Activated naive CD8-positive, alpha-beta T cell treated with anti-CD3 and anti-CD28 coated beads, Interleukin-2, amount 10 ng/mL, durations not matched to agents 7 days and 5 days (primary cell): ENCODE measurements at places on chromosomes 6 and 20.
A peak's percentile ranks its signal among the peaks of the same experiment; 100 is the strongest.

DNA sequence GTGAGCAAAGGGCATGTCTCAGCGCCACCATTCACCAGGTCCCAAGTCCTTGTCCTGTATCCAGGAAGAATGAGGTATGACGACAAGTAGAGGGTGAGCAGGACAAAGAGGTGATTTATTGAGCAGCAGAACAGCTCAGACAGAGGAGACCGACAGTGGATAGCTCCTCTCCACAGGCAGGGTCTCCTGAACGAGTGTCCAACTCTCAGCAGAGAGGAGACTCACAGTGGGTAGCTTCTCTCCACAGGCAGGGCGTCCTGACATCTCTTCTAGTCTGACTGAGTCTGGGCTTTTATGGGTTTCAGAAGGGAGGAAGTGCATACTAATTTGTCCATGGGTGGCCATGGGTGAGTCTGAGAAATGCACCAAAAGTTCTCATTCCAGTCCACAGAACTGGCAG is 204.7 kb downstream of the ANKRD60 start:
- H3K27me3 ChIP-seq: peaks cover 8% of the 10 kb centered on the region
- H3K36me3 ChIP-seq: no peaks in the 10 kb centered on the region
- H3K27ac ChIP-seq: no peak overlapping the region

GRCh38 chr20:57600320-57601210 is 19.7 kb downstream of the ZBP1 start:
- no peak overlapping the region for H3K4me3 ChIP-seq
- H3K4me1 ChIP-seq: peaks cover 14% of the 10 kb centered on the region
- DNase-seq: no peak
- no peak overlapping the region for H3K27ac ChIP-seq
- H3K36me3 ChIP-seq: no peaks in the 10 kb centered on the region

DNA sequence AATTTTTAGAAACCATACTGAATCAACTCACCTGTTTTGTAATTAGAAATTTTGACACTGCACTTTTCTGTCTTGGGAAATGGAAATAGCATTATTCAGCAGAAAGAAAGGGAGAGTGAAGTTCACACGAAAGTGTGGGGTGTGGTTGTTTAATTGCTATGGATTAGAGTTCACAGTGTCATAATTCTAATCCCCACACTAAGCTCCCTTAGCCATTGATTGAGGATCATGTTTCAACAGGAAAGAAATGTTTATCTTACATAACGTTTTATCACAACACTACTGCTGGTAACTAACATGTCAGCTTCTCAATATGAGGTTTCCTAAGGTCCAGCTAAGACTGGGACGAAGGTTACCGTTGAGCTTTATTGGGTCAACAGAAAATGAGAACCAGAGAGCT is 31.4 kb upstream of the GSTA5 start:
- H3K36me3 ChIP-seq: no peaks in the 10 kb centered on the region
- no peak overlapping the region for H3K27ac ChIP-seq
- no peak for DNase-seq
- H3K27me3 ChIP-seq: peaks cover 2% of the 10 kb centered on the region
- H3K4me1 ChIP-seq: no peaks in the 10 kb centered on the region
- H3K4me3 ChIP-seq: no peak overlapping the region

DNA sequence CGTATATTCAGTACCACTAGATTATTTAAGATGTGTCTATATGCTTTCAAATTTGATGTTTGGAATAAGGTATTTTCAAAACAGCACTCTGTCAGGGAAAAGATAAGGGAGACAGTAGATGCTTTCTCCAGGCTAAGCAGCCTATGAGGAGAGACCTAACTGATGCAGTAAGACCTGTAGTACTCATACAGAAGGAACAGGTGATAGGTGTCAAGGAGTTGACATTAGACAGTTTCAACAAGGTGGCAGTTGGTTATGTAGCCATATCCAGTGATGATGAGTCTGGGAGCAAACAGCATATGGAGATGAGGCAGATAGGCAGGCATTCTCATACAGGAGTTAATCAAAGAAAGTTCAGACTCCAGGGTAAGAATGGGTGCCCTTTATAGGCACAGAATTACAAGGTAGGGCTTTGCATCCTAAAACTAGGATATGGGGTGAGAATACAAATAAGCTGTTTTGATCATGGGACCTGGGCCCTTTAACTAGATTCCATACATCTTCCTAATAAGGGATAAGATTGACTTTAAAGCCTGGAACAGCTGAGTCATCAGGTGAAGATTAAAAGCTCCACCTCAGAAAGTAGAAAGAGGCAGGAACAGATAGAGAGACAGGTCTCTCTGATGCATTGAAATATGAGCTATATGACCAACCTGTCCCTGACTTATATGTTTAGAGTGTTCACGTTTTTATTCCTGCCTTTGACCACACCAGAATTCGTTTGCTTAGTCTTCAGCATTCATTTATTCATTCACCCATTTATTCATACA is 7.9 kb downstream of the RSPH4A start:
- H3K36me3 ChIP-seq: peaks cover 5% of the 10 kb centered on the region
- DNase-seq: no peak
- no peak overlapping the region for H3K4me3 ChIP-seq
- H3K27ac ChIP-seq: no peak overlapping the region
- peaks cover 2% of the 10 kb centered on the region for H3K4me1 ChIP-seq

DNA sequence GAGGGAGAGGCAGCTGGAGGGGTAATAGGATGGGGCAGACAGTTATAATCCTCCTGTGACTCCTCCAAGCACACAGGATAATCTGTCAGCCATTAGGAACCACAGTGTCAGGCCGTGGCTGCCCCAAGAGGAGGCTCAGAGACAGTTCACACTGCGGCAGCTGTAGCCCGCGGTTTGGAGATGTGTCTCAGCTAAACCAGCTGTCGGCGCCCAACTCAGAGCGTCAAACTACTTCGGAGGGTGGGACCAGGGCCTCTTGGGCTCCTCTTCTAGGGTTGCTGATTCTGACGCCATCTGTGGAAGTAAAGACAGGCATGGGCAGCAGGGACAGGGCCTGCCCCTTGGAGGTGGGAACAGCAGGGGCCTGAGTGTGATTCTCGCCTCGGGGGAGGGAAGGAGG is 309.8 kb downstream of the CDC5L start:
- no peak overlapping the region for H3K27ac ChIP-seq
- H3K27me3 ChIP-seq: peaks cover 3% of the 10 kb centered on the region
- no peak for DNase-seq
- no peak overlapping the region for H3K4me3 ChIP-seq

GRCh38 chr20:50285376-50286173 is 94.9 kb downstream of the CEBPB start:
- H3K27ac ChIP-seq: peak overlapping the region; percentile 21
- no peak overlapping the region for H3K4me3 ChIP-seq
- DNase-seq: no peak
- peaks cover 15% of the 10 kb centered on the region for H3K27me3 ChIP-seq
- no peaks in the 10 kb centered on the region for H3K36me3 ChIP-seq

- no peak for DNase-seq
- no peak overlapping the region for H3K27ac ChIP-seq
- no peak overlapping the region for H3K4me3 ChIP-seq
- H3K4me1 ChIP-seq: peaks cover 33% of the 10 kb centered on the region
These were observed 10.0 kb upstream of the HLA-DQA1 start for GRCh38 chr6:32627249-32627648.

DNA sequence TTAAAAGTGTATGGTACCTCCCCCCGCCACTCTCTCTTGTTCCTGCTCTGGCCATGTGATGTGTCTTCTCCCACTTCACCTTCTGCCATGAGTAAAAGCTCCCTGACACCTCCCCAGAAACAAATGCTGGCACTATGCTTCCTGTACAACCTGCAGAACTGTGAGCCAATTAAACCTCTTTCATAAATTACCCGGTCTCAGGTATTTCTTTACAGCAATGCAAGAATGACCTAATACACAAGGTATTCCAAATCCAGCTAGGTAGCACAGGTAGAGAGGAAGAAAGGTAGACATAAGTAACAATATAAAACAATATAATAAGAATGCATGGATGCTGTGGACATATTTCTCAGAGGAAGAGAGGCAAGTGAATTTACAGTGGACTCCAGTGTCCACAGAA is 394.1 kb upstream of the ARID1B start:
- H3K4me3 ChIP-seq: no peak overlapping the region
- H3K36me3 ChIP-seq: peaks cover 4% of the 10 kb centered on the region
- H3K27me3 ChIP-seq: peaks cover 17% of the 10 kb centered on the region
- H3K4me1 ChIP-seq: peaks cover 3% of the 10 kb centered on the region
- no peak overlapping the region for H3K27ac ChIP-seq
- DNase-seq: no peak

- DNase-seq: no peak
- H3K27ac ChIP-seq: no peak overlapping the region
- peaks cover 24% of the 10 kb centered on the region for H3K27me3 ChIP-seq
- H3K4me3 ChIP-seq: no peak overlapping the region
These were observed 184.6 kb downstream of the ID4 start for GRCh38 chr6:20021795-20022194.

DNA sequence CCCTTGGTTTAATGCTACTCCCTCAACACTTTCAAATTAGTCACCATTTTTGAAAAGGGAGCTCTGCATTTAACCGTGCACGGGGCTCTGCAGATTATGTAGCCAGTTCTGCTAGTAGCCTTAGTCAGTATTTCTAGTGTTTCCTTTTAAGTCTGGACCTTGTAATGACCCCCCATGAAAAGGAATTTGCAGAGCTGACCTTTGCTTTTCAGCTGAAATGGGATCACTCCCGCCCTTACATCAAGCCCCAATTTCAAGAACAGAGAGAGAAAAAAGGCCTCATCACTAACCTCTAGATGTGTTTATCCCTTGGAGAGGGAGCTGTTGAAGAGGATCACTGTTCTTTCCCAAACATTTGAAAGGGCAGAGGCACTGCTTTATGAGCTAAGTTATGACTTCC is 490.7 kb upstream of the BTBD3 start:
- DNase-seq: no peak
- no peak overlapping the region for H3K27ac ChIP-seq
- no peak overlapping the region for H3K4me3 ChIP-seq

GRCh38 chr20:45578231-45578630 is 853 bp downstream of the WFDC8 start:
- H3K4me3 ChIP-seq: no peak overlapping the region
- peaks cover 14% of the 10 kb centered on the region for H3K27me3 ChIP-seq
- no peak overlapping the region for H3K27ac ChIP-seq
- DNase-seq: no peak

- H3K4me3 ChIP-seq: no peak overlapping the region
- H3K4me1 ChIP-seq: peaks cover 23% of the 10 kb centered on the region
- no peak for DNase-seq
- H3K27me3 ChIP-seq: peaks cover 2% of the 10 kb centered on the region
- no peak overlapping the region for H3K27ac ChIP-seq
These were observed 16.1 kb upstream of the MRGBP start for GRCh38 chr20:62780204-62780603.

DNA sequence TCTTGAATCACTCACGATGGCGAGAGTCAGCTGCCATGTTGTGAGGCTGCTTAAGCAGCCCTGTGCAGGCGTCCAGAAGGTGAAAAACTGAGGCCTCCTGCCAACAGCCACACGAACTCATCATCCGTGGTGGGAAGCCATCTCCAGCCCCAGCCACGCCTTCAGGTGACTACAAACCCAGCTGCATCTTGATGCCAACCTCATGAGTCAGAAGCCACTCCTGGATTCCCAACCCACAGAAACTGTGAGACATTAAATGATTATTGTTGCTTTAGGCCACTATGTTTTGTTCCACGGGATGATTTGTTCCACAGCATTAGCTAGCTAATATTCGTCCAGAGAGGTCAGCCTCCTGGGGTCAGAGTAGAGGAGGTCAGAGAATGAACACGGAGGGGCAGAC is 80.5 kb downstream of the SNX5 start:
- peaks cover 17% of the 10 kb centered on the region for H3K27me3 ChIP-seq
- no peak overlapping the region for H3K4me3 ChIP-seq
- no peak for DNase-seq
- H3K4me1 ChIP-seq: no peaks in the 10 kb centered on the region
- peaks cover 1% of the 10 kb centered on the region for H3K36me3 ChIP-seq
- H3K27ac ChIP-seq: no peak overlapping the region

DNA sequence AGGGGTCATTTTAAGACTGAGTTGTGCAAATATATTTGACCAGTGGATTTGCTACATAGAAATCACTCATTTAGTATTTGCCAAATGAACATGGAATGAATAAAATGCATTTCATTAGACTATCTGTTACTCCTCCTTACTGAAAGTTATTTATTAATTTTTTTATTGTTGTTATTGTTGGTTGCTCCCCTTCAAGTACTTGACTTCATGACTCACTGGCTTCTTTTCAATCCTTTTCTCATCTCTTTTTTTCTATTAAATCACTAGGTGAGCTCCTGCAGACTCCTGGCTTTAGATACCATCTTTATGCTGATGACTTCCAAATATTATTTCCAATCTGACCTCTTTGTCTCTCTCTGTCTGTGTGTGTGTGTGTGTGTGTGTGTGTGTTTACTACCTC is 192.2 kb upstream of the FAM83B start:
- H3K36me3 ChIP-seq: no peaks in the 10 kb centered on the region
- H3K27ac ChIP-seq: no peak overlapping the region
- no peak for DNase-seq
- no peak overlapping the region for H3K4me3 ChIP-seq
- no peaks in the 10 kb centered on the region for H3K27me3 ChIP-seq

DNA sequence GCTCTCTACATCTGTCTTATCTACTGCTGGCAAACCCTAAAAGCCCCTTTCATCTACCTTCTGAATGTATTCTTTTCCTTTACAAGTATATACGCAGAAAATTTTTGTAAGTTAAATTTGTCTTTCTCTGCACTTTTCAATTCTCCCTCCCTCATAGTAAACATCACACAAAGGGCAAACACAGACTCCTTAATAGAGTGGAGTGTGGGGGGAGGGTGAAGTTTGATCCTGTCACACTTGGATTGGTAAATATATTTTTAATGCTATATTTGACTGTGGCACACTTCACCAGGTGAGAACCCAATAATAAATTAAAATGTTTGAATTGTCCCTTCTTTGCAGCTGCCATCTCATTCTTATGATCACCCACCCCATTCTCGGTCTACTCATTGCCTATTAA is 33.2 kb upstream of the PAQR8 start:
- no peak overlapping the region for H3K4me3 ChIP-seq
- peaks cover 2% of the 10 kb centered on the region for H3K27me3 ChIP-seq
- DNase-seq: no peak
- H3K36me3 ChIP-seq: no peaks in the 10 kb centered on the region
- peaks cover 8% of the 10 kb centered on the region for H3K4me1 ChIP-seq

DNA sequence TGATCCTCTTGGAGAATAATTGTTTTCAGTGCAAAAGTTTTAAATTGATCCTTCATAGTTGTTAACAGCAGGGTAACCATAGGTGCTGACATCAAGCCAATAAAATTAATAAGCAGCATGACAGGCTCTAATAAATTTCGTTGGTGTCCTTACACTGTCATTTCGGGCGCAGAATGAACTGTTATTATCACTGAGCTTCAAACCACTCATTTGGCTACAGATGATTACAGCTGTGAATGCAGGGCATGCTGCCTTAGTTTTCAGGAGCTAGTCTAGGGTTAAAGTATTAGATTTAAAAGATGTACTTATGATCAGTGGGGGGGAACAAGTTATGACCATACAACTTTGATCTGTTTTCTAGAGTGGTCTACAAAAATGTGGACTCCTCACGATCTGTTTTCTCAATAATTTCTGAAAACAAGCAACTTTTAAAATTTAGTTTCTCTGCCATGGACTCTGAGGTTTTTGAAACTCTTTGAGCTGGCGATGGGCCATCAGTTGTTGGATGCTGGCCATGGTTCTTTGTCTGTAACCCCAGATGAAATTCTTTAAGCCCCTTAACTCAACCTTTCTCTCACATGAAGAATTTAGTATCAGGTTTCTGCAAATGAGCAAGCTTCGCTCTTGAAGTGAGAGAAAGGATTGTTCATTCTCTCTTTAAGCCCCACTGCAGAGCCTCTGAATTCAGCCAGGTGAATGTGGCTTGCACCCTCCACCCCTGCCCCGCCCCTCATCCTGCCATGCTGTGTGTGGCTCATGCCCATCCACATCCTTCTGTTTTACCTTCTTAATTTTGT is 99.1 kb upstream of the MTHFD1L start:
- DNase-seq: no peak
- H3K4me3 ChIP-seq: no peak overlapping the region
- H3K4me1 ChIP-seq: no peaks in the 10 kb centered on the region
